ENCODE measurements at places on chromosomes 6 and 20.

DNA sequence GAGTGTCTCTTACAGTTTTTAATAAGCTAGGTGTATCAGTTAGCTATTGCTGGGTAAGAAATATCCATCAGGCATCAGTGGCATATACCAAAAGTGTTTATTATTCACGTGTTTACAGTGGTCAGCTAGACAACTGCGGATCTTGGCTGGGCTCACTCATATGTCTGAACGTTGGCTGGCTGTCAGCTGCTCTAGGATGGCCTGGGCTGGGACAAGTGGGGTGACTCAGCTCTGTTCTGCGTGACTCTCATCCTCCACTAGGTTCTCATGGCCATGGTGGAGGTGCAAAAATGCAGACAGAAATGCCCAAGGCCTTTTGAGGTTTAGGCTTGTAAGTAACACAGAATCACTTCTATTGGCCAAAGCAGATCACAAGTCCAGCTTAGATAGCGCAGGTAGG, 22.0 kb downstream of the ZNF341 start:
- H3K4me3 ChIP-seq, result no peak overlapping the region
- no peaks in the 10 kb centered on the region for H3K27me3 ChIP-seq
- no peak for DNase-seq
- H3K36me3 ChIP-seq, result no peaks in the 10 kb centered on the region
- H3K27ac ChIP-seq, result no peak overlapping the region

GRCh38 chr20:39913274-39913673, 775.8 kb downstream of the MAFB start:
- H3K4me3 ChIP-seq, result no peak overlapping the region
- no peaks in the 10 kb centered on the region for H3K36me3 ChIP-seq
- no peak for DNase-seq
- H3K4me1 ChIP-seq, result no peaks in the 10 kb centered on the region

DNA sequence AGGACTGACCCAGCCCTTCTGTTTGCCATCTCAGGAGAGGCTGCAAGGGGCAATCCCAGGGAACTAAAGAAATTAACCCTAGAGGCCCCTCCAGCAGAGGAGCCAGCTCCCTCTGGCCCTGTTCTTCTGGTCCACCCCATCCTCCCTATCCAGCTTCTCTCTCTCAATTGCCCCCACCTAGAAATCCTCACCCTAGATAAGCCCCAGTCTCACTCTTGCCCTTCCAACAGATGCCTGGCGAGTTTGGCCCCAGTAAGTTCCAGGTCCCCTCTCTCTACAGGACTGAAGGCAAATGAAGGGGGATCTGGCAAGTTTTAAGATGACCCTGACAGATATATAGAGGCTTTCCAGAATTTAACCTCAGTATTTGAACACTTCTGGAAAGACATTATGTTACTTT, 134.0 kb downstream of the THBS2 start:
- no peaks in the 10 kb centered on the region for H3K36me3 ChIP-seq
- H3K27me3 ChIP-seq, result no peaks in the 10 kb centered on the region
- no peak overlapping the region for H3K27ac ChIP-seq
- H3K4me3 ChIP-seq, result no peak overlapping the region

DNA sequence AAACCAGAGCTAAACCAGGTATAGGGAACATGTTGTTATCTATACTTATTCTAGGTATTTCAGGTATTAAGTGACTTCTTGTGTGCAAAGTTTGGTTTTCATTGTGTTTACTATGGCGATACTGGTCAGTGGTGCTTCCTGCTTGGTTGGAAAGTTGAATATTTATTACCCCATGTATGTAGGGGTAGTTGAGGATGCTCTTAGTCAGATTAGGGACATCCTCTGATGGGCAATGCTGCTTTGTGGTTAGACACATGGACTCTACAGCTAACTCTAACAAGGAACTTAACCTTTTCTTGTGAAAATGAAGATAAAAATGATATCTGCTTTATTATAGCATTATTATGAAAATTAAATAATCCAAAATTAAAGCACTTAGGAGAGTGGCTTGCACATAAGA, 44.1 kb upstream of the ENPP1 start:
- no peak overlapping the region for H3K27ac ChIP-seq
- DNase-seq, result no peak
- H3K4me1 ChIP-seq, result no peaks in the 10 kb centered on the region
- H3K4me3 ChIP-seq, result no peak overlapping the region
- H3K36me3 ChIP-seq, result no peaks in the 10 kb centered on the region
- H3K27me3 ChIP-seq, result no peaks in the 10 kb centered on the region

DNA sequence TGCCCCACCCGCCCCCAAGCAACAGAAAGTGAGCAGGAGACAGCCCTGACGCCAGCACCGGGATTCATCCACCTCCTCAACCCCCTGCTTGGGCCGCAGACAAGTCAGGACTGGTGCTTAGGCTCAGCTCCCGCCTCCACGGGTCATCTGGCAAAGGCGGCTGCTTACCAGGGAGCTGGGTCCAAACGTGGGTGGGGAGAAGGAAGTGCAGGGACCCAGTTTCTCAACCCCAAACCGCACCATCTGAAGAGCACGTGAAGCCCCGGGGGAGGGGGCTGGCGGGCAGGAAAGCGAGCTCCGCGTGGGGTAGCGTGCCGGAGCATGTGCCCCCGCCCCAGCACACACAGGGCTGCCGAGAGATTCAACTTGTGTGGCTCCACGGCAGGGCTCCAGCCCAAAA, 87.2 kb downstream of the BMP7 start:
- H3K36me3 ChIP-seq, result no peaks in the 10 kb centered on the region

GRCh38 chr6:41372832-41373626, 37.6 kb downstream of the NCR2 start:
- H3K36me3 ChIP-seq, result no peaks in the 10 kb centered on the region
- no peak overlapping the region for H3K4me3 ChIP-seq

DNA sequence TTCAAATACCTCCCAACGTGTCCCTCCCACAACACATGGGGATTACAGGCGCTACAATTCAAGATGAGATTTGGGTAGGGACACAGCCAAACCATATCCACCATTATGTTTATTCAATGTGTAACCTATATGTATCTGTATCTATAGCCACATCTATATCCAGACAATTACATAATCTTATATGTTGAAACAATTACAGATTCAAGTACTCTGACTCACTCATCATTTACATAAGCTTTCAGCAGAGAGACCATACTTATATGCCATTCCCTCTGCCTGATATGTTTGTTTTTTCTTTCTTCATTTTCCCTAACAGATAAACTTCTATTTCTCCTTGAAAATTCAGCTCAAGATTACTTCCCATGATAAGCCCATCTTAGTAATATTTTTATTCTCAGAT, 163.6 kb downstream of the LAMA2 start:
- no peak for DNase-seq
- no peaks in the 10 kb centered on the region for H3K4me1 ChIP-seq
- no peaks in the 10 kb centered on the region for H3K36me3 ChIP-seq
- no peaks in the 10 kb centered on the region for H3K27me3 ChIP-seq
- no peak overlapping the region for H3K27ac ChIP-seq
- H3K4me3 ChIP-seq, result no peak overlapping the region

GRCh38 chr20:62926229-62927127, at the start of gene DIDO1:
DIDO1 (minus strand) TSS chr20:62926505.
- H3K4me3 ChIP-seq, result peak within 1 kb of the TSS; percentile 82
- H3K27me3 ChIP-seq, result no peaks in the 10 kb centered on the region
- peak within 1 kb of the TSS; percentile 83 for H3K27ac ChIP-seq
- peaks cover 13% of the 10 kb centered on the region for H3K4me1 ChIP-seq

GRCh38 chr6:37257320-37257633, 295 bp upstream of the TBC1D22B start:
- no peaks in the 10 kb centered on the region for H3K27me3 ChIP-seq
- DNase-seq, result no peak
- no peaks in the 10 kb centered on the region for H3K36me3 ChIP-seq

GRCh38 chr6:26478100-26478984, 20.6 kb downstream of the BTN2A1 start:
- H3K4me1 ChIP-seq, result peaks cover 13% of the 10 kb centered on the region
- no peak for DNase-seq
- H3K27me3 ChIP-seq, result no peaks in the 10 kb centered on the region
- no peaks in the 10 kb centered on the region for H3K36me3 ChIP-seq
- no peak overlapping the region for H3K27ac ChIP-seq

DNA sequence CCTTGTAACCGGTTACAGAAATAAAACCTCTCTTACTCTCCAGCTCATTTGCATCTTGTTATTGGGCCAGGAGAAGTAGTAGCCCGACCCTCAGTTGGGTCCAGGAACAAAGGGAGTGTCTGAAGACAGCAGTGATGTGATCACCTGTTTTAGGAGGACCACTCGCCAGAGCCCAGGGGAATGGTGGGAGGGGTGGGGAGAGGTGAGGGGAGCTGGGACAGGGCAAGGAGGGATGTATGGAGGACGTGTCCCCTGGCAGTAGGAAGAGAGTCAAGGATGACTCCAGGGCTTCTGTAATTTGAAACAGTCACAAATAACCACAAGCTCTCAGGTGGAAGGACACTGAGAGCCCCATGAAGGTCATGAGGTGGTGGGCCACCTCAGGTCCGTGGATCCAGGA, 1.4 kb upstream of the PCMTD2 start:
- H3K27me3 ChIP-seq, result peaks cover 28% of the 10 kb centered on the region
- no peaks in the 10 kb centered on the region for H3K36me3 ChIP-seq
- H3K27ac ChIP-seq, result no peak overlapping the region
- no peak for DNase-seq
- no peak overlapping the region for H3K4me3 ChIP-seq

DNA sequence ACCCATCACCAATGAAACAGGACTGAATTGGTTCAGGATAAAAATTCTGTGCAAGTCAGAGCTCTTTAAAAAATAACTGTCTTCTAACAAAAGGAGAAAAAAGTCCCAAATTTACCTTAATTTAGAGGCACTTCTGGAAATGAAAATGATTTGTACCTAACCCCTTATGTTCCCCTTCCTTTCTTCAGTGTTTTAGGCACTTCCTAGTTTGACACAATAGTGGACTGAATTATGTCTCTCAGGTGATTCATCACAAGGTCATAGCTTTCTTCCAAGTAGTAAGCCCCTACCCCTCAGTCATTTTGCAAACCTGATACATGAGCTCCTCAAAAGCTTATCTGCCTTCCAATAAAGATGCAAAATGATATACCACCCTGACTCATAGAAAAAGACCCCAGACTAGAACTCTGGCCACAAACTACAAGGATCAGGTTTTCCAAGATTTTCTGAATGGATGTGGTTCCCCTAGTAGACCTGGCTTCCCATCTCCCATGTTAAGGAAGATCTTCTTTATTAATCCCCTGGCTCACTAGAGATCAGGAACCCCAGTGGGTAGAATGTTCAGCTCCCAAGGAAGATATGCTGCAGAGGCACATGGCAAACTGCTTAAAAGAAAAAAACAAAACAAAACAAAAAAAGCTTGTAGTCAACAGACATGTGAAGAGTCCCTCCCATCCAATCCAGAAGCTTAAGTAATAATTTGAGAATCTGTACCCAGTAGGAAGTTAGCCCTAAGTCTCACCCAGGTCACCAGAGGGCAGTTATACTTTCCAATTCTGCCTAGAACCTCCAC, 3.6 kb downstream of the PPP1R10 start:
- H3K36me3 ChIP-seq, result peaks cover 16% of the 10 kb centered on the region
- no peaks in the 10 kb centered on the region for H3K27me3 ChIP-seq
- DNase-seq, result no peak
- H3K4me1 ChIP-seq, result peaks cover 8% of the 10 kb centered on the region
- H3K4me3 ChIP-seq, result no peak overlapping the region

DNA sequence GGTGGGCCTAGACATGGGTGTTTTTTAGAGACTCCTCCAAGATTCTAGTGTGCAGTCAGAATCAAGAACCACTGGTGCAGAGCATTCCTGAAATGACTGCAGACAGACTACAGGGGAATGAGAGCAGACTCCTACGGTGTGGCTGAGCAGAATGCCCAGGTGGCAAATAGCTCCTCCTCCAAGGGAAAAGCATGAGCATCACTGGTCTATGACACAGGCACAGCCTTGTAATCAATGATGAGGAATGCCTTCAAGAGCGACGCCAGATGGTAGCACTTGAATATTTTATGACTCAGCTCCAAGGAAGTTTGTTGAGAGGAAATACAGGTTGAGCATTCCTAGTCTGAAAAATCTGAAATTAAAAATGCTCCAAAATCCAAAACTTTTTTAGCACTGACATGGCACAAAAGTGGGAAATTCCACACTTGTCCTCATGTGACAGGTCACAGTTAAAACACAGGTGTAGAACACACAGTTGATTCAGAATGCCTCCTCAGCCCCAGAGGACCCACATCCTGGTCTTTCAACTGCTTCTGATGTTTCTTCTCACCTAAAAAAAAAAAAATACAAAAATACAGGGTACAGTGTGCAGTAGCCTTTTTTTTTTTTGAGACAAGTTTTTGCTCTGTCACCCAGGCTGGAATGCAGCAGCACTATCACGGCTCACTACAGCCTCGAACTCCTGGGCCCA, 10.6 kb upstream of the FAM8A1 start:
- no peak overlapping the region for H3K27ac ChIP-seq
- no peak for DNase-seq
- no peak overlapping the region for H3K4me3 ChIP-seq
- no peaks in the 10 kb centered on the region for H3K36me3 ChIP-seq
- no peaks in the 10 kb centered on the region for H3K27me3 ChIP-seq
- peaks cover 8% of the 10 kb centered on the region for H3K4me1 ChIP-seq

DNA sequence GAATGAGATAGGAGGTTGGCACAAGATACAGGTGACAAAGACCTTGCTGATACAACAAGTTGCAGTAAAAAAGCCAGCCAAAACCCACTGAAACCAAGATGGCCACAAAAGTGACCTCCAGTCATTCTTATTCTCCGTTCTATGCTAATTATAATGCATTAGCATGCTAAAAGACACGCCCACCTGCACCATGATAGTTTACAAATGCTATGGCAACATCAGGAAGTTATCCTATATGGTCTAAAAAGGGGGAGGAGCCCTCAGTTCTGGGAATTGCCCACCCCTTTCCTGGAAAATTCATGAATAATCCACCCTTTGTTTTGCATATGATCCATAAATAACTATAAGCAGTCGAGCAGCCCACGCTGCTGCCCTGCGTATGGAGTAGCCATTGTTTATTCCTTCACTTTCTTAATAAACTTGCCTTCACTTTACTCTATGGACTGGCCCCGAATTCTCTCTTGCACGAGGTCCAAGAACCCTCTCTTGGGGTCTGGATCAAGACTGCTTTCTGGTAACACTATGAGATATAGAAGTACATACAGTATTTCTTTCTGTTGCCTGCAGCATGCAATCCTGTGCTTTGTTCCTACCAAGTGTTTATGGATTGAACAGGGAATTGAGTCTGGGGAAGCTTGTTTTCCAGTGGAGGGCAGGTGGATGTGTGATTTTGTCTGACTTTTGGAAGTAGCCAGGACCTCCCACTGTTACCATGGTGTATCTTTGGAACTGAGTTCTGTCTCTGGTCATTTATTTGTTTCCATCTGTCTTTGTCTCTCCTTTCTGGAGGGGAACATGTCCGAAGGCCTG, 72.0 kb upstream of the TGM3 start:
- no peak overlapping the region for H3K27ac ChIP-seq
- H3K4me3 ChIP-seq, result no peak overlapping the region
- no peak for DNase-seq
- H3K4me1 ChIP-seq, result peaks cover 31% of the 10 kb centered on the region
- no peaks in the 10 kb centered on the region for H3K27me3 ChIP-seq
- no peaks in the 10 kb centered on the region for H3K36me3 ChIP-seq

GRCh38 chr20:24560571-24561491, 91.4 kb downstream of the SYNDIG1 start:
- peak; percentile 80 for DNase-seq
- peaks cover 27% of the 10 kb centered on the region for H3K4me1 ChIP-seq

- no peaks in the 10 kb centered on the region for H3K36me3 ChIP-seq
- H3K27ac ChIP-seq, result no peak overlapping the region
- no peaks in the 10 kb centered on the region for H3K27me3 ChIP-seq
- no peak for DNase-seq
Measured at GRCh38 chr20:24795436-24795835, 153.6 kb upstream of the CST7 start.

Measured in MM.1S (cell line).